CD4-positive, alpha-beta T cell treated with Interleukin-21 for 1 hour (primary cell): ENCODE measurements at places on chromosomes 6 and 20.

- no peak for DNase-seq
Measured at GRCh38 chr6:135693811-135694370, 157.6 kb upstream of the PDE7B start.

DNA sequence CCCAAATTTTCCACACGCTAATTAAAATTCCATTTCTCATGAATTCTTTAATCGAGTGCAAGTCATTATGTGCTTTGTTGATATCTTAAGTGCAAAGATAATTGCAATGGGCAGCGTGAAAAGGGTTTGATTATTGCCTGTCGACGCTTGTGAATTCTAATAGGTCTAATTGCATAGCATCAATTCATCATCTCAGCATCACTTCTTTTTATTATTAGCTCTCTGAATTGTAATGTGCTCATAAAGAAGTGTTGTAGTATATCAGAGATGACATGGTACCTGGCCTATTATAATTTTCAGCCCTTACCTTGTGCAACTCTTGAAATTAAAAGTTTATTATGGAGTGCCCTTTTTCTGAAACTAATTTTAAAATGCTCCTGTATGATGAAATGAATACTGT, 866.8 kb upstream of the FLRT3 start:
- no peak for DNase-seq

DNA sequence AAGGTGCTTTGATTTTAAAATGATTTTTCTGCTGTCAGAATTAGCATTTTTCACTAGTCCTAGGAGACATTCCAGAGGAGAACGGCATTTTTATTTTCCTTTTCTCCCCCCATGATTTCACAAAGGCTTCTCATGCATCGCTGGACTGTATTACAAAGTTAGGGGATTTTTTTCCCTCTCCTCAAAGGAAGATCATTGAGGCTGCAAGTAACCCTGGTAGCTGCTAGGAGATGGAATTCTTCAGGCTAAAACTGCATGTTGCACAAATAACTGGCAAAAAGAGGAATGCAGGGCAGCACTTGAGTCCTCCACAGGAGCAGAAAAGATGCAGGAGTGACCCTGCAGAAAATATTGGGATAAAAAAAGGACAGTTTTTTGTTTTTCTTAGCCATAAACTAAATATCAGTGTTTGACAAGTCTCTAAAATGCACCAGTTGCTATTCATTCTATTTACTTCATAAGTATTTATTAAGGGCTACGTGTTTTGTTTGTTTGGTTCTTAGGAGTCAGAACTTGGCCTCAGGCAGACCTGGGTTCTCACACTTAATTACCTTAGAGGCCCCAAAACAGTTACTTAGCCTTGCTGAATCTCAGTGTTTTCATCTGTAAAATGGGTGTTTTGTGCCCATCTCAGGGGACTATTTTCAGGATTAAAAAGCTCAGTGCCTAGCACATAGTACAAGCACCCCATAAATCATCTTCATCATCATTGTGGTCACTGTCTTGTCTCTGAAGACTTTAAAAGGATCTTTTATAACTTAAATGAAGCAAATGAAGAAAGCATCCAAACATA, 144.5 kb upstream of the ID4 start:
- no peak for DNase-seq

DNA sequence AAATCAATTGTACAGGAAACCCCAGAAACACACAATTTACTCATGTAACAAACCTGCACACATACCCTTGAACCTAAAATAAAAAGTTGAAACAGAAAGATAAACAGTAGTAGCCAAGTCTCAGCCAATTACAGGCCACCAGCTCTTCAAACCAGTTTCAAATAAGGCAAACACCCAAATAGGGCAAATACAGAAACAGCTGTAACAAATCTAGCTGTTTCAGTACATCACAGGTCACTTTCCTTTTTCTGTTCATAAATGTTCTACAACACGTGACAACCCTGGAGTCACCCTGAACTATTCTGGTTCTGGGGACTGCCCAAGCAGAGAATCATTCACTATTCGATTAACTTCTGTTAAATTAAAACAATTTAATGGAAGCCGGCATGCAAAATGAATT, 329.0 kb downstream of the GJA1 start:
- DNase-seq = no peak

DNA sequence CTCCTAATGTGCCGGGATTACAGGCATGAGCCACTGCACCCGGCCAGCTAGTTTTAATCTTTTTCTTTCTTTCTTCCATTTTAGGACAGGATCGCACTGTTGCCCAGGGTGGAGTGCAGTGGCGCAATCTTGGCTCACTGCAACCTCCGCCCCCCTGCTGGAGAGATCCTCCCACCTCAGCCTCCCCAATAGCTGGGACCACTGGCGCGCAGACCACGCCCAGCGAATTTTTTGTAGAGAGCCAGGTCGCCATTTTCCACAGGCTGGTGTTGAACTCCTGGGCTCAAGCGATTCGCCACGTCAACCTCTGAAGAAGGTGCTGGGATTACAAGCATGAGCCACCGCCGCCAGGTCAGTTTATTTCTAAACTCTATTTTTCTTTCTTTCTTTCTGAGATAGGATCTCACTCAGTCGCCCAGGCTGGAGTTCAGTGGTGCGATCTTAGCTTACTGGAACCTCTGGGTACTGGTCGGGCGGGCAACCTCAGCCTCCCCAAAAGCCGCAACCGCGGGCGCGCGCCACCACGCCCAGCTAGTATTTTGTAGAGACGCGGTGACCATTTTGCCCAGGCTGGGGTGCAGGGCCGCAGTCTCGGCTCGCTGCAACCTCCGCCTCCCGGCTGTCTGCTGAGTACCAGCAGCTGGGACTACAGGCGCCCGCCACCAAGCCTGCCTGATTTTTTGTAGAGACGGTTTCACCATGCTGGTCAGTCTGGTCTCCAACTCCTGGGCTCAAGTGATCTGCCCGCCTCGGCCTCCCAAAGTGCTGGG, 20.0 kb upstream of the LIN28B start:
- DNase-seq = no peak

- peak; percentile 81 for DNase-seq
Measured at GRCh38 chr6:36984581-36985416, 1.2 kb downstream of the MTCH1 start.

DNA sequence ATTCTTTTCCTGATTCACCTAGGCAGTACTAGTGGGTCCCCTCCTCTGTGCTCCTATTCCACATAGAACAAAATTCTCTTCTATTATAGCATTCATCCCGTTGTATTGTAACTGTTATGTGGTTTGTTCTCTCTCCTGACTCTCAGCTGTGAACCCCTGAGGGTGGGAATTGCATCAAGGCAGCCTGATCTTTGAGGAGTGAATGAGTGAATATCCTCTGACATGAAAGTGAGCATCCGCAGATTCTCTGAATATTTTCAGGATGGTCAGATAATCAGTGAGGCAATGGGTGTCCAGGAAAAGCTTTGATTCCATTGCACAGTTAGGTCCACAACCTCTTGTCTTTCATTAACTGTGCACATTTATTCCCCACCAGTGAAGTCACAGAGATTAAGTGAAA, 67.6 kb upstream of the SLC22A23 start:
- DNase-seq = no peak

DNA sequence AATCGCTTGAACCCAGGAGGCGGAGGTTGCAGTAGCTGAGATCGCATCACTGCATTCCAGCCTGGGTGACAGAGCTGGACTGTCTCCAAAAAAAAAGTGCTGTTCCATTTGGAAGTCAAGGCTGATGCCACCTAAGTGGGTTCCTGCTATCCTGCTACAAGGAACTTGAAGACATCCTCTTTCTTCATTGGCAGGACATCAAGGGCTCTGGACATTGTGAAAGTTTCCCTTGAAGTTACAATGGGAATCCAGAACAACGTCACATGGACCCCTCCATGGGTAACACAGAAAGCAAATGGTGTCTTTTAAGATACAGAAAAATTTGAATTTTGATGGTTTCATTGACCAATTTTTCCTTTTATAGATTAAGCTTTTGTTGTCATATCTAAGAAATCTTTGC, 15.5 kb upstream of the ITCH start:
- DNase-seq = no peak

DNA sequence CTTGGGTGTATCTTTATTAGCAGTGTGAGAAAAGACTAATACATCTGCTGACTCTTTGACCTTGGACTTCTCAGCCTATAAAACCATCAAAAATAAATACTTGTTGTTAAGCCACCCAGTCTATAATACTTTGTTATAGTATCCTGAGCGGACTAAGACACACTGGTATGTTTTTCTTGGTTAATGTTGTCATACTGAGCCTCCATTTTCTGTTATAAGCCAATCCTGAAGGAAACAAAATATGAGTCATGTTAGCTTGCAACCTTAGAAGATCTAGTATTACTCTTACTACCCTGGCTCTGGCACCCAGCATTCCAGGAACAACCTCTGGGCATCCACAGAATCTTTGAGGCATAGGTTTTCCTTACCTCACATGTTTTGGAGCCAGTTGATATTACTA, 307.2 kb downstream of the FRK start:
- DNase-seq = no peak

DNA sequence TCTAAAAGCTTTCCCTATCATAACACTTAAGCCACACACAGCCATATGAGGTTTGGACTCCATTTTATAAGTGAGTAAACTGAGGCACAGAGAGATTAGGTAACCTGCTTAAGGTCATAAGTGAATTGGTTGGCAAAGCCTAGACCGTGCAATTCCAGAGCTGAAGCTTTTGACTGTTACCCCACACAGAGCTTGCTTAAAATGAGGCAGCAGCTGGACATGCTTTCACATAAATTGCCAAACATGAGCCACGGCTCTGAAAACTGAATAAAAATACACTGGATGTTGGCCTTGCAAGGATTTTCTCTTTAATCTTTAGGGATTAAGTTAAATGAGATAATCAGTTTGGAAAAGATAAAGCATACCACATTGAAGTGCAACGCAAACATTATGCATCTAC, 2.5 kb downstream of the RIPOR2 start:
- DNase-seq = no peak

DNA sequence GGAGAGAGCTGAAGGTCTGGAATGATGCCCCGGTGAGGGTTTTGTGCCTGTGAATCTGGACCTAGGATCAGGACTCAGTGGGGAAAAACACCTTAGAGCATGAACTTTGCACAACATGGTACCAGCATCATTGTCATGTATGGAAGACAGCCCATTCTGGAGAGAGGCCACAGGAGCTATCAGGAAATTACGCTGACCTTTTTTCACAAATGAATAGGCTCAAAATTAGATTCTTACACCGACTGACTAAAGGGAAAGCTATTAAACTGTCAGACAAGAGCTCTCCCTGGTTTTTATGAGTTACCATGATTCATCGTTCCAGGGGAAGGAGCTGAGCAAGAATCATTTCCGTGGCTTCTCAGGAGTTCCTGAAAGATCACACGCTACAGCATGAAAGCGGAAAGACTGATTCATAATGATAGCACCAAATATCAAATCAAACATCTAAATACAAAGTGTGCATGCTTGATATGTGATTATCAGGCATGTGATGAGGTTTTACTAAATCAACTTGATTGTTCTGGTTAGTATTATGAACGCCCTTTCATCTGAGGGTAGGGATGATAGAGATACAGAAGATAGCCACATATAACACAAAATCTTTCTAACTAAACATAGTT, 224.9 kb upstream of the SMLR1 start:
- DNase-seq = no peak

DNA sequence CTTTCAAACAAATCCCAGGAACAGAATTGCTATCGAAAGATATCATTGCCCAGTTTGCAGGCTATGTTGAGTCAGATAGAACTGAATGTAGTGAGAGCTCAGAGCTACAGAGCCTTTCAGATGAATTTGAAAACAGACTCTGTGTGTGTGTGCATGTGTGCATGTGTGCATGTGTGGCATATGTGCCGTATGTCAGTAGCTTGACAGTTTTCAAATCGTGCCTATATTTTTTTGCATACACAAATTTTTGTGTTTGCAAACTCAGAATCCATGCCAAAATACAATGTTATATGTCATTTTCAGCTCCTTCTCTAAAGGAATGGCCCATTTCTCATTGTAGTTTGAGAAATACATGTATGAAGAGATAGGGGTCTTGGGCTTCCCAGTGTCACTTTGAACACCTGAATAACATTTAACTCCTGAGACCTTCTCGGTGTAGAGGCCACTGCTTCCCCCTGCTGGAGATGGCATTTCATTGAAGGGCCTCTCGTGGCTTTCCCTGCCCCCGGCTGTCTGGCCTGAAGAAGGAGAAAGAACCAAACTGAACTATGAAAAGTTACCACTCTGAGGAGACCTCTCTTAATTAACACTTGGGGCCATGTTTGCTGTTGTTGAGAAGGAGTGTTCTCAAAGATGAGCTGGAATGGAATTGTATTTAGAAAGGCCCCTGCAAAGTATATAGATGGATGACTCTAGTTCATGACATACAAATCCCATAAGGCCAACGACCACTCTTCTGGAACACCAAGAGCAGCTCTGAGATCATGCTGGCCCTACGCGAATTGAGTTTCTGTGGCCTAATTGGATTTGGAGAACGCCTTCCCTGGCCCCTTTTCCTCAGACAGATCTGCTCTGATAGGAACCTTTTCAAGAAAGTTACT, 58.7 kb downstream of the VAPB start:
- DNase-seq = peak; percentile 57

DNA sequence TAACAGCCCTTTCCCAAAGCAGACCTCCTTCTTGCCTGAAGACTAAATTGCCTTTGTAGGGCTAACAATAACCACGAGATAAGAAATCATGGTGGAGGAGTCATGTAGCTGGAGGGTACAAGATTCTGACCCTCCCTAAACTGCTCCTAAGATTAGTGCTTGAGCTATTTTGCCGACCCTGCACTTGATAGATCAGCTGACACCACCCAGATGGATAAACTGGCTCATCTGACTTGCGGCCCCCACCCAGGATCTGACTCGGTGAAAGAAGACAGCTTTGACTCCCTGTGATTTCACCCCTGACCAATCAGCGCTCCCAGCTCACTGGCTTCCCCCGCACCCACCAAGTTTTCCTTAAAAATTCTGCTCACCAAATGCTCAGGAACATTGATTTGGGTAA, 57.6 kb upstream of the UNC93A start:
- no peak for DNase-seq

GRCh38 chr6:24899997-24900325, 35.8 kb downstream of the RIPOR2 start:
- DNase-seq = no peak

DNA sequence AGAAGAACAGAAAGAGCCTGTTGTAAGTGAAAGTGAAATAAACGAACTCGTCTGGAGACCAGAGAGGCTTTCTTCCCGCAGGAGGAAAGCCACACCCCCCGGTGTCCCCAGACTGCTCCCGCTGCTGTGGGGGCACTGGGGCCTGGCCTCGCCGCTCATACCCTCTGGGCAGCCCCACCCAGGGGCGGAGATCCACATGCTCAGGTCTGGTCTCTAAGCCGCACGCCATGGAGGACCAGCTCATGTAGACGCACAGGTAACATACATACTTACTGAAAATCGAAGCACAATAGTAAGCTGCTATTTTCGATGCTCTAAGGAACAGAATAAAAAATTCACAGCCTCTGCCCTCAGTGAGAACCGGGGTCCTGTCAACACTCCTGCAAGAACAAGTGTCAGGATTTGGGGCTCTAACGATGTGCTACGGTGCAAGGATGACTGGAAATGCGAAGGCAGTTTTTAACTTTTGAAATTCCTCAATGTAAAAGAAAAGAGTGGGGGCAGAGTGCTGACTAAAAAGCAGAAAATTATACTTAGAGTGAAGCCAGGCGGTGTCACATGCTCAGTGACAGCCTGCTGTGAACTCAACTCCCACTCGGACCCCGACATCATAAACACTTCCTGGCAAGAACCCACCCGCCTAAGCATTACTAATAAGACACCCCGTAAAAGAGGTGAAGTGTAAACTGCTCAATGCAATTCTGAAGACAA, 110.5 kb downstream of the IRF4 start:
- DNase-seq = peak; percentile 55
